KG1 (cell line): ENCODE measurements at places on chromosomes 1 and 21.

GRCh38 chr1:183234660-183235476 lies 48.8 kb downstream of the LAMC2 start:
- DNase-seq: no peak

DNA sequence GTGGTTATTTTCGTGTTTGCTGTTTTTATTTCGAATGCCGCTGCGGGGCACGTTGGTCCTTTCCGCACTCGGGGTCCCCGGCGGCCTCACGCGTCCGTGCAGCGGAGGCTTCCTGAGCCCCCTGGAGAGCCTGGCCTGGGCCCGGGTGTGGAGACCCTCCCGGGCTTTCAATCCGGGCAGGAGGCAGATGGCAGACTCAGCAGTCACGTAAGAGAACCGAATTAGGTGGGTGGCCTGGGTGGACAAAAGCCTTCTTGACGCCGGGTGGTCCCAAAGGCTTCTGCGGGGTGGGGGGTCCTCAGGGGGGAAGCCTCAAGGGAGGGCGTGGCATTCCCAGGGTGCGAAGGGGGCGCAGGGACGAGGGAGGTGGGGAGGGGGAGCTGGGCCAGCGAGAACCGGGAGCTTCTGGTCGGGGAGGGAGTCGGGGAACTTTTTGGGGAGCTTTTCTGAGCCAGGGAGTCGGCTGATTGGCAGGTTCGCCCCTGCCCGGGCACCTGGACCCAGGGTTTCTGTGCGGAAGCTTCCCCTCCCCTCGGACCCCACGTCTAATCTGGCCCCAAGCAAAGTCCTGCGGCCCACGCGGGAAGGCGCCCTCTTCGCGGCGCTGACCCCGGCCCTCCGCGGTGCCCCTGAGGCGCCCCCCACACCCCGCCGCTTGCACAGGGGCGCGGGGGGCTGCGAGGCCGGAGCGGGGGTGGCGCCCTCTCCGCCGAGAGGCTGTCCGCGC lies 1.3 kb upstream of the HES4 start:
- DNase-seq: no peak

DNA sequence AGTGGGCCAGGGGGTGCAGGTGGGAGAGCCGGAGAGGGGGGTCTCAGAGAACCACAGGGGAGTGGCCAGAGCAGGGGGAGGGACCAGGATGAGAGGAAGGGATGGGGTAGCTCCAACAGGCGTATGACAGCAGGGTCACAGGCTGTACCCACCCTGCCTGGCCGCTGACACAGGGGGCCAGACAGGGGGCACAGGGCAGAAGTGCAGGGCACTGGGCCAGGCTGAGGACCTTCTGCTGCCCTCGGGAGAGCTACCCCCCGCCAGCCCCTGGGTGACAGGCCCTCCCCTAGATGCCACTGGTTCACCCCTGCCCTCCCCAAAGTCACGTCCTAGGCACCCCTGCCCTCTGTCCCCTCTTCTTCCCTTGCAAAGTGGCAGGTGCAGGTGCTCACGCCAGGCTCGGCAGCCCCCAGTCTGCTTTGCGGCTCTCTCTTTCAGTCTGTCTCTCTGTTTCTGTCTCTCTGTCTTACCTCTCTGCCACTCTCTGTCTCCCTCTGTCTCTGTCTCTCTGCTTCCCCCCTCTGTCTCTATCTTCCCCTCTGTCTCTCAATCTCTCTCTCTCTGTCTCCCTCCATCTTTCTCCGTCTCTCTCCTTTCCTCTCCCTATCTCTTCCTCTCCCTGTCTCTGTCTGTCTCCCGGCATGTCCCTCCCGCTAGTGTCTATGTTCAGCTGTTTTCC lies 48.5 kb downstream of the WNT9A start:
- no peak for DNase-seq

GRCh38 chr1:234659538-234659937 lies 49.6 kb upstream of the IRF2BP2 start:
- DNase-seq: no peak

GRCh38 chr1:6472391-6472790 lies 6.4 kb upstream of the TNFRSF25 start:
- no peak for DNase-seq

DNA sequence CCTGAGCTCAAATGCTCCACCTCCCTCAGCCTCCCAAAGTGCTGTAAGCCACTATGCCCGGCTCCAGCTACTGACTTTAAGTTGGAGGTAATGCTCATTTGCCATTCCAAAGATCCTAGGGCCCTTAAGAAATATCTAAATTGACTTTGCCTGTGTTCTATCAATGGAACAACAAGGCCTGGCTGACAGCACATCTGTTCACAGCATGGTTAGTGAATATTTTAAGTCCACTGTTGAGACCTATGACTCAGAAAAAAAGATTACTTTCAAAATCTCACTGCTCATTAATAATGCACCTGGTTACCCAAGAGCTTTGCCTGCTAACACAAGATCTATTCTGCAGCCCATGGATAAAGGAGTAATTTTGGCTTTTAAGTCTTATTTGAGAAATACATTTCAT lies 3.5 kb upstream of the SSX2IP start:
- no peak for DNase-seq

DNA sequence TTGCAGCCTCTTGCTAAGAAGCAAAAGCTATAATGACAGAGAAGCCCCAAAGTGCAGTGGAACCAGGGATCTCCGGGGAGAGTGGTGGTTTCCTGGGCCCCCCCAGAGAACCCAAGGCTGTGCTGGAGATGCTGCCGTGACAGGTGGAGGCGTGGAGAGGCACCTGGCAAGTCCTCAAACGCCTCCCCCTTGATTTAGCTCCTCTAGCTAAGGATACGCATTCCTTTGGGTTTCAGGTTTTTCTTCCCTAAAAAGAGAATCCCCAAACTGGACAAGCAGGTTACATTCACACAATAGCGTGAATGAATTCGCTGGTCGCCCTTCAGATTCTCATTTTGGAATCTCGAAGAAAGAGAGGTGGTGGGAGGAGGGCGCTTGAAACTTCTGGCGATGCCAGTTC lies 853 bp upstream of the ATP1A1 start:
- DNase-seq: no peak

DNA sequence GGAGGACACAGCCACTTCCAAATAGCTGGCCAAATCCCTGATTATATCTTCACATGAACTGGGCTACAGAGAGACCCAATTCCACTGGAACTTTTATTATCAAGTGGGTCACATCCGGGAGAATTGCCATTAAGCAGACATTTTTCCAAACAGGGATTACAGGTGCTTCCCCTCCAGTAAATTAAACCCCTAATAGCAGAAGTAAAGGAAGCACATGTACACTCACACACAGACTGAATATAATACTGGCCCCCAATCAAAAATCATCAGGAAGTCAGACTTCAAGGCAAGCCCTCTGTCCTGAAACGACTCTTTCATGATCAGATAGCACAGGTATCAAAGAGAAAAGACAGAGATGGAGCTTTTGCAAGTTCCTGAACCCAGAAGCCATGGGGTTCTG lies 118.6 kb upstream of the PPP2R5A start:
- no peak for DNase-seq

DNA sequence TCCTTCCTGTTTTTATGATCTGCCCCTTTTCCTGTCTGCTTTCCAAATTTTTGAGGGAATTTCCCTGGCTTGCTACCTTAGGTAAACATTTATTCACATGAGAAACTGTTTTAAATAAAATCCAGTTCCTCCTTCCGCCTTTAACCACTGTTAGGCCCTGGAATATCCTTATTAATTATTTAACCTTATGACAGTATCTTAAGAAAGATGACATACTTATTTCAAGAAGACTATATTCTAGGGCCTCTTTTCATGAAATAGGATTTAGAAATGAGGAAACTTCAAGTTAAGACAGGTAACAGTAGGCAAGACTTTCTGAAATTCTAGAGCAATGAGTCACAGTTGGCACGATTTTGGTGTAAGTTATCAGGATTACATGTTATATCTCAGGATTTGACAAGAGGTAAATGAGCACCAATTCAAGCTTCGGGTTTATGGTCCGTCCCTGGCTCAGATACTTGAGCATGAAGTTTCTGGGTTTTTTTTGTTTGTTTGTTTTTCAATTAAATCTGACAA lies 2.0 kb upstream of the TNFSF18 start:
- DNase-seq: no peak

DNA sequence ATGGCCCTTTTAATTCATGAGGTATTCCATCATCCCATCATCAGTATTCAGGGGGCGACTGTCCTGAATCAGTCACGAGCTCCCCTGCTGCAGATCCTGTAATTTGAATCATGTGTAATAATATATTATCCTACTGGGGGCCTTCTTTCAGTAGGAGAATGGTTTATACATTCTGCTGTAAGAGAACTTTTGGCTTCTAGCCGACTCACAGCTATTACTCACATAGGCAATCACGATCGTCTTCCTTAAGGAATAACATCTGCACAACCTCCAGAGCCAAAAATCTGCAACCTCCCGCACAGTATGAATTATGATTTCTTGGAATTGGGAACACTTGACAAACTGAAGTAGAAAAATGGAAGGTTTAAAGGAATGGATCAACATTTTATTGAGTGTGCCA lies 343.0 kb downstream of the USP25 start:
- no peak for DNase-seq

DNA sequence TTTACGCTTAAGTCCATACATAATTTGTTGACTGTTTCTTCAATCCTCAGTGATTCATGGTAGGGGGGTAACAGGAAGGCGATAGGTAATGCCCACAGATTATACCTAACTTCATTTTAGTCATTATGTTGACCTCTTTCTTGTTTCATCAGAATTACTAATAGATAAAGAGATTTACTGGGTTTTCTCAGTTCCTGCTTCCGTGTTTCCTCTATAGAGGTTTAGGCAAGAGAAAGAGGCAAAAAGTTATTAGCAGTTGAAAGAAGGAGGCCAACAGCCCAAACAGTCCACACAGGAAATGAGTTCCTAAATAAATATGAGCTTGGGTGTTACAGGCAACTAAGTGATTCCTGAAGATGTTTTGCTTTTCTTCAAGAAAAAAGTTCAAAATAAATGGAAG lies 17.9 kb upstream of the CLCA1 start:
- no peak for DNase-seq

GRCh38 chr1:221675880-221676800 lies 65.7 kb downstream of the DUSP10 start:
- no peak for DNase-seq

DNA sequence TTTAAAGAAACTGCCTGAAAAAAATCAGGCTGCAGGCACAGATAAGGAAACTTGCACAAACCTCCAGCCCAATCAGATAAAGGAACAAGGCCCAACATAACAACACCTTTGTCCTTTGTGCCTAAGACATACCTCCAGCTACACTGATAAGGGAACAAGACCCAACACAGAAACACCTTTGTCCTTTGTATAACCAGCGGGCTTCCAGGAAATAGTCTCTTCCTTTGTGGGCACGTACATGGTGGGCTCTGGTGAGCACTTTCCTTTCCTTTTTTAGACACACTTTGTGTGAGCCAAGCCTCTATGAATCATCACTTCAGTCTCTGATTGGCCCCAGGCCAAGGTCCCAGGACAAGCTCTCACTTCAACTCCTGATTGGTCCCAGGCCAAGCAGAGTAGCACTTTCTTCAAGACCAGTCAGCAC lies 23.6 kb downstream of the ZNF670 start:
- DNase-seq: peak; percentile 28

- DNase-seq: no peak
Measured at GRCh38 chr21:26754853-26755252, 90.4 kb downstream of the ADAMTS1 start.

DNA sequence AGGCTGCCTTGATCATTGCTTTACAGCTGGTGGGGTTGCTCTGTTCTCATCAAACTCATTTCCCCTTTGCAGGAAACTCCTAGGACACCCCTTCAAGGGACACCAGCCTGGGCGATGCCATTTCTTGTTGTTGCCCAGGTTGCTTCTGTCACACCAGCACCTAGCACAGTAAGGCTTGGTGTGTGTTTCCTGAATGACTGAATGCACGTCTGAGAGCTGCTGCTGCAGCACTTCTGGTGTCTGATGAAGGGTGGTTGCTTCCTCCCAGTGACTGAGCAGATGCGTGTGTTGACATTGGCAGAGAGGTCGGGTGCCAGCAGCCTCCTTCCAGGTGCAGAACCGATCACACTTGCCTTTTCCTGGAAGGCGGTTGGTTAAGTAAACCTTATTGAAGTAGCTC lies 477.4 kb downstream of the CAMTA1 start:
- DNase-seq: no peak

DNA sequence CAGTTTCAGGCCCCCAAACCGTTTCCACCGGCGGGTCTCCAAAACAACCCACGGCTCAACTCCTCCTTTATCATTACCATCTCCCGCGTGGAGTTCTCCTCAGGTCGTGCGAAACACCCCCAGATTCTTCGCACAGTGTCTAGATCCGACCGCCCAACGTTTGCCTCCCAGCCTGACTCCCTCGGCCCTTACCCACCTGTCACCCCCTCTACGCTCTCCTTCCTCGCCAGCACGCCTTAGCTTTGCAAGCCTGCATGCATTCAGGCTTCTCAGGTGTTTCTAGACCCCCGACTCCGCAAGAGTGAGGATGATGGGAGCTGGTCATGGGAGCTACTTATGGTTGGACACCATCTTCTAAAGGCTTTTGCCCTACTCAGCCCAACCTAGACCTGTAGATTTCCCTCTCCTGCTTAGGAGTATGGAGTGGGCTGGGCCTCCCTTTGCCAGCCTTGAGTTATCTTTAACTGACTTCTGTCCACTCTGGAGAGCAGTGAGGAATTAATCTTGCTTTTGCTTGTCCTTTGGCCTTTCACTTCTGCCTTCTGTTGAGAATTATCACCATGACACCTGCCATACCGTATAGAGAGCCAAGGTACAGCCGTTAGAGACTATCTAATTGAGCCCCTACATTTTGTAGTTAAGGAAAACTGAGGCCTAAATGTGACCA lies 865 bp downstream of the ATP5IF1 start:
- DNase-seq: no peak

GRCh38 chr1:162235241-162235800 lies 141.3 kb downstream of the SPATA46 start:
- no peak for DNase-seq

DNA sequence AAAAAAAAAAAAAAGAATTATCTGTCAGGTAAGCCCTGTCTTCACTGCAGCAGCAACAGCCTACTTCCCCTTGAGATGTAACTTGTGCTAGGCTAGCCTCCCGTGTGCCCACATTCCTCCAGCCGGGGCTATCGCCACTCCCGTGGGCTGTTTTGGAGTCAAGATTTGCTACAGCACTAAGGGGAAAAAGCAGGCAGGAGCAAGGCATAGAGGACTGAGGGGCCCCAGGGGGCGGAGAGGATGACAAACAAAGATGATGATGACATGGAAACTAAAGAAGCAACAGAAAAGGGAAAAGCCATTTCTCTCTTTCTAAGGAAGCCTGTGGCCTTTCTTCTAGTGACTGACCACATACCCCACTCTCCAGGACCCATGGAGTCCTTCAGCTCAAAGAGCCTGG lies 1.9 kb downstream of the TNFAIP8L2 start:
- no peak for DNase-seq

DNA sequence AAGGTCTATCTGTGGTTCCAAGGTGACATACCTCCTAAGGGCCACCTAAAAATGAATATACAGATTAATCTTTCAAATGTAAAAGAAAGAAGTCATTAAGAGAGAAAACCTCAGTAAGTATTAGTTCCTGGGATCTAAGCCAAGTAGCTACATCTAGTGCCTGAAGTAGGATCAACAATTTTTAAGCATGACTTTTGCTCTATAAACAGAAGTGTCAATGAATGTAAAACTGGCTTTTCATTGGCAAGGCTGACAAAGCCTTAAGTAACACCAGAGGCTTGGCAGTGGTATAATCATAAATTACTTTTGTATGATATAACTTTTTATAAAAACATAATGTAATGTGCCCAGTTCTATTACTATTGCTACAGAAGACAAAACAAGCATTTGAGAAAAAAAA lies 12.2 kb upstream of the ACADM start:
- DNase-seq: no peak

GRCh38 chr1:204701229-204701628 lies 15.7 kb upstream of the LRRN2 start:
- DNase-seq: no peak
